Ascending aorta (tissue), 2 donors: ENCODE measurements at places on chromosomes 11 and 22. TPM values are rescaled to one million over a fixed set of nuclear protein-coding genes. Genes with fewer than 3 reads are reported as not detected.

The PATE2 gene
- total RNA-seq, result not detected

The OR51B2 gene
- total RNA-seq, result not detected

- DNase-seq, result no peak
These were observed 60.0 kb downstream of the MYEOV start for GRCh38 chr11:69353696-69354544.

GRCh38 chr11:111938687-111939160, 1.6 kb downstream of the DIXDC1 start:
- no peak for DNase-seq

GRCh38 chr11:39236916-39237315, 2222.5 kb downstream of the LRRC4C start:
- DNase-seq, result no peak

- no peak for DNase-seq
These were observed 150.3 kb downstream of the LRRC4C start for GRCh38 chr11:41309111-41309522.

- peak; percentile 70 for DNase-seq
These were observed 1.3 kb downstream of the PLEKHA7 start for GRCh38 chr11:17012712-17013547.

DNA sequence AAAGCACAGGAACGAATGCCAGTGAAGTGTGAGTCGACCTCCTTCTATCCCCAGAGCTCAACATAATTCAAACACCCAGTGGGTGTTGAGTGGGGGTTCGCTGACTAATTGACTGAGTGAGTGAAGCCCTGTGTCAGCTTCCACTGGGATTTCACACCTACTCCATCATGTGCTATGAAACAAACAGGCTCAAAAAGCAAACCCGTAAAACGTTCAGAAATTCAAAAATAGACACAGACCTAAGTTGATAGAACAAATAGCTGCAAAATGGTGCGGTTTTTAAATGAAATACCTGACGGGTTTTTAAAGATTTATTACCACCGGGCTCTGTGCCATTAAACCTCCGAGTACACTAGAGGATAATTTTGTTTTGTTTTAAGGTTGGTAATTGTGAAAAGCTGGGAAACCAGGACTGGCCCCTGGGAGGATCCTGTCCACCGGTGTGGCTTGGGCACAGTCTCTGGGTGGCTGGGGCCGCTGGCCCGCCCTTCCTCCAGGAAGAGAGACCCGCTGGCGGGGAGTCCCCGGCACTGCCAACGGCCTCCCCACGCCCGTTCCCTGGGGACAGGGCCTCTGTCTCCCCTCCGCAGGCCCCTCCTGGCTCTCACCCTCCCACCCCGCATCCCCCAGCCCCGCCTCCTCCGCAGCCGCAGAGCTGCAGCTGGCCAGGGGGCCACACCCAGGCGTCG, 13.6 kb downstream of the KCNJ5 start:
- no peak for DNase-seq

GRCh38 chr22:37266581-37267134, 15.7 kb upstream of the CYTH4 start:
- DNase-seq, result no peak

DNA sequence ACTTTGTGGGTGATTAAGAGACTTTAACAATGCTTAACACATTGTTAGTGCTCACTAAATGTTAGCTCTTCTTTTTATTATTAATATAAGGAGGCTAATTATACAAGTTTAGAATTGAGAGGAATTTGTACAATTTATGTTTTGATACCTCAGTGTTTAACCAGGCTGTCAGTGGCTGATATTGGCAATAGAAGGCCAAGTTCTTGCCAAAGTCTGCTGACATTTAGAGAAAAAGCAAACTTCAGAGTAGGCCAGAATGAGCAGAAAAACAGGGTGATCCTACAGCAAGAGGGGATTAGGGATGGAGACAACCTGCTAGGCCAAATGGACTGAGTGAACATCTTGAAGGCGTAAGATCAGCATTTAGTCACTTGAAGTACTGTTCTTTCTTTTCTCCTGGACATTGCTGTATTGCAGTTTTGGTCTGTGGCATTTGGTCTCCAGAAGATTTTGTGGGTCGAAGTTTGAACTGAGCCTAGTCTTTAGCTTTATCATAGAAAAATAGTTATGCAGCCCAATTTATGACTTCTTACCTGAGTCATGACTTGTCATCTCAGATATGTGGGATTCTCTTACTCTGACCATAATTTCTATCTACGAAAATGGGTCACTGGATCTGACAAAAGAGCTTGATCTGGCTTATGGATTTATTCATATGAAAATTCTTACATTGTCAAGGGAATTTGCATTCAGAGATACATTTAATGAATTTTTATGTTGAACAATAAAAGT, 9.0 kb downstream of the TRIM44 start:
- DNase-seq, result no peak

The GGT1 gene
- total RNA-seq, result not detected

- DNase-seq, result no peak
These were observed 13.1 kb downstream of the UBASH3B start for GRCh38 chr11:122668562-122669090.

The OVCH2 gene
- total RNA-seq, result not detected

The ROM1 gene
- total RNA-seq, result not detected

The ASRGL1 gene
- 69.8 TPM for total RNA-seq

The NNMT gene
- 1,040 TPM for total RNA-seq

DNA sequence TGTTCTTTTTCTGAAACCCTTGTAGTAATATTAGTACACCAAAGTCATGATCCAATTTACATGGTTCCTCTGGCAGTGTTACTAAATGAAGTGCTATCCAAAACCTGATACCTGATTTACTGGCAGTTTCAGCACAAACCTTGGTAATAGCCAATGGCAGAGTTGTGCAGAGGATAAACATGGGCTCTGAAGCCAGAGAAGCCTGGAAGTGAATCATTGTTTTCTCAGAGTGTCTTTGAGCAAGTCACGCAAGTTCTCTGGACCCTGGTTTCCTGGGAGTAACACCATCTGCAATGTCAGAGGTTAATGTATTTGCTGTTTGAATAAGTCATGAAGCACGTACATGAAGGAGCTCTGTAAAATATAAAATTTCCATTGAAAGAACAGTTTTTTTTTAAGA, 222.3 kb upstream of the NARS2 start:
- DNase-seq, result no peak

- no peak for DNase-seq
These were observed 40.4 kb downstream of the RCN1 start for GRCh38 chr11:32131321-32131720.

The OR2AG1 gene
- not detected for total RNA-seq

DNA sequence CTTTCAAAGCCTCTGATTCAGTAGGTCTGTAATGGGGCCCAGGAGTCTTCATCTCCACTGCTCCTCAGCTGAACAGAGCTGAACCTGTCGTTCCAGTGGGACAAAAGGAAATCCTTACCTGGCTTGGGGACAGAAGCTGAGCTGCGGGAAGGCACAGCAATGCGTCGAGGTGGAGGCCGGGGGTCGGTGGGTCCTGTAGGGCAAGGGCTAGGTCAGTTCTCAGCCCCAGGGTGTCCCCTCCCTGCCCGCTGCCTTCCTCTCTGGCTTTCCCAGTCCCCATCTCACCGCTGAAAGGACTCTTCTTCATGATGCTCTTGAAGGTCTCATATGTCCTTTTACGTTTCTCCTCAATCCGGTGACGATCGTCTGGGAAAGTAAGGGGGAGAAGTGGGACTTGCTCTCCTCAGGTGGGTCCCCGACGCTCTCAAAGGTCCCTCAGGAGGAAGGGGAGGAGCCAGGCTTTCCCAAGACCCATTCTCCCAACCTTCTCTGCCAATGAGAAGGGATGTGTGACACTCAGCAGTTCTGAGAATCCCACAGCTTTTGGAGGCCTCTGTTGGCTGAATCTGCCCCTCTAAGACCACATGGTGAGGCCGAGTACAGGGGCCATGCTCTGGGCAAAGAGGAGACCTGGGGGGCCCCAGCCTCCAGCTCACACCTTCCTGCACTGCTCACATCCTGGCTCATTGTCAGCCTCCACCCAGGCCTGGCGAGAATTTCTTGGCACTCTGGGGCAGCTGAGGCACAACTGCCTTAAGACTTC, 7.0 kb downstream of the RELA start:
- no peak for DNase-seq

The WDR74 gene
- 28.7 TPM for total RNA-seq

The RAB39A gene
- not detected for total RNA-seq

DNA sequence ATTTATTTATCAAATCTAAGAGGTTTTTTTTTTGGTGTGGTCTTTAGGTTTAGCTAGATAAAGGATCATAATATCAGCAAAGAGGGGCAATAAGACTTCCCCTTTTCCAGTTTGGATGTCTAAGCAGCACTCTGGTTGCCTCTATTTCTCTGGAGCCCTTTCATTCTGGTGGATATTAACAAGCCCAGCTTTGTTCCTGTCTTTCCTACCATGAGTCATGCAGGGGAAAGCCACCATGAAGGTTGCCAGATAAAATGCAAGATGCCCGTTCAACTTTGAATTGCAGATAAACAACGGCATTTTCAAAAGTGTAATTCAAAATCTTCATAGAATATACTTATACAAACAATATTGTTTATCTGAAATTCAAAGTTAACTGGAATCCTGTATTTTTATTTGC, 143.6 kb downstream of the ADAMTS15 start:
- DNase-seq, result no peak

DNA sequence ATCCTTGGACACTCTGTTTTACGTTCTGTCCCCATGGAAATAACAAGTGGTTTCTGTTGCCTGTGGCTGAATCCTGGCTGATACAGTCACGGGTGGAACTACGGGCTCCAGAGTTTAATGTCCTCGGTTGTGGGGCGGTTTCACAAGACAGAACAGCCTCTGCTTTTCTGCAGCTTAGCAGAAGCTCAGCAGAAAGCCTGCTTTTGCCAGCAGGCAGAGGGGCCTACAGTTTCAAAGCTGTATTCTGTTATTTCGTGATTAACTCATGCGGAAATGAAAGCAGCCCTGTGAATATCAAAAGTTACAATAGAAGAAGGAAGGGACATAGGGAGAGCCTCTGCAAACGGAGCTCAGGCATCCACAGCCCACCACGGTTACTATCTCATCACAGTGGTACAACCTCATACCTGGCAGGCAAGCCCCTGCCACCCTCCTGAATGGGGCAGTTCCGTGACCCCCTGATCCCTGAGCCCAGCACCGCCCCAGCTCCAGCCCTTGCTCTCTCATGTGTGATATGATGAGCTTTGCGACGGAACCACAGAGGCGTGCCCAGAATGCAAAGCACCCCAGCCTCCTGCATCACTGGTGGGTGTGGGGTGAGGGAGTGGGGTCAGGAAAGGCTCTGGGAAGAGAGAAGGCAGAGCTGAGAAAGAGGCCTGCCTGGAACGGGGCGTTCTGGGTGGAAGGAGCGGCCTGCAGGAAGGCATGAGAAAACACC, 360.6 kb downstream of the BRD1 start:
- DNase-seq, result no peak

DNA sequence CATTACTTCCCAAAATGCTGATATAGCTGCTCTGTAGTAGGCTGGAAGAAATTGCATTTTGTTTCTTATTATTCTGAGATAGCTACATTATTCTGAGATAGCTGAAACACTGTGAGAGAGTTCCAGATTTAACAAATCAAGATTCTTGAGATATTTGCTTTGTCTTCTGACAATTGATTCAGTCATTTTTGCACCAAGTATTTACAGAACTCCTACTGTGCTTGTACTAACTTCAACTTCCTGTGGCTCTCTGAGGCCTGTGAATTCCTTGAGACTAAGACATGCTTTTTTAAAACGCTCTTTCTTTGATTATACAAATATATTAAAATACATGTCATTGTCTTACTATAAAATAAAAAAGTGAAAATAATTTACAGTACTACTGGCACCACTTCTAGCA, 52.7 kb downstream of the USP47 start:
- DNase-seq, result no peak

The SLC6A5 gene
- total RNA-seq, result not detected

The SLC22A25 gene
- not detected for total RNA-seq

GRCh38 chr11:1916132-1916985, 3.1 kb upstream of the TNNT3 start:
- no peak for DNase-seq

DNA sequence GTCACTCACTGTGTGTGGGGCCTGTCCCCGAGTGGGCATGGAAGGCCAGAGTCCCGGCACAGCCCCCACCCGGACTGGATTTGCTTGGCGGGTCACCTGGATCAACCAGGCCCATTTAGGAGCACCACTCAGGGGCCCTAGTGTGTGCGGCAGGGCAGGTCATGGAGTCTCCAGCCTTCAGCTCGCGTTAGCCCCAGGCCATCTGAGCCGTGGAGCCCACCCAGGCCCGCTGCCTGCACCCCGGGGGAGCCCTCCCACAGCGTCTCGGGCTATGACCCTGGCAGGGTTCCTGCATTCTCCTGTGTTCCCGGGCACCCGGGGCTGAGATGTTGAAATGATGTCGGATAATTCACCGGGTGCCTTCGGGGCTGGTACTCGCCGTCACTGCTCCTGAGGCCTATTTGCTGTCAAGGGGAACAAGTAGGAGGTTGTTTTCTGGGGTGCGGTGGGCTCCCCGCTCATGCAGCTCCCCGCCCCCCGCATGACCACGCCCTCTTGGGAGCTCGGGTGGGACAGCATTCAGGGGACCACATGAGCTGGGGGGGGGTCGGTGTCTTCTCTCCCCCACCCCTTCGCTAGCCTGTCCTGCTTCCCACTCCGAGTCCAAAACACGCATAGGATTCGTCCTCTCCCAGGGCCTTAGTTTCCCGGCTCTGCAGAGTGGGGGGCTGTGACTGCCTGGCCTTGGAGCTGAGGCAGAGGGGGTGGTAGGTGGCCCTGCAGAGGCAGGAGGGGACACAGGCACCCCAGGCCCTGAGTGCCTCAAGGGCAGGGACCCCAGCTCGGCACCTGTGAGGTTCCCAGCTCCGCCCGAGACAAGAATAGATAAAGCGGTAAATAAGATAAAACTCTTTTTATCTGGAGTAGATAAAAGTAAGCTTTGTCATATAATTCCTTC, 77.2 kb downstream of the KCNQ1 start:
- DNase-seq, result peak; percentile 3

The TPBGL gene
- total RNA-seq, result not detected

DNA sequence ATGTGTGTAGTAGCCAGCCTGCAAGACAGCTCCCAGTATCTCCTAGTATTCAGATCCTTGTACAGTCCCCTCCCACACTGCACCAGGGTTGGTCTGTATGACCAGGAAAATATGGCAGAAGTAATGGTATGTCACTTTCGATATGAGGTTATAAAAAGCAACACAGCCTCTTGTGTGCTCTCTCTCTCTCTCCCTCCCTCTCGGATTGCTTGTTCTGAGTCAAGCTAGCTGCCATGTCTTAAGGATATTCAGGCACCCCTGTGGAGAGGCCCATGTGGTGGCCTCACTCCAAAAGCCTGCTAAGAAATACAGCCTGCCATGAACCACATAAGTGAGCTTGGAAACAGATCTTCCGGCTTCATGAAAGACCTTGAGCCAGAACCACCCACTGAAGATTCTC, 25.4 kb downstream of the FXYD6 start:
- no peak for DNase-seq
